ENCODE measurements at places on chromosomes 13 and 19.

DNA sequence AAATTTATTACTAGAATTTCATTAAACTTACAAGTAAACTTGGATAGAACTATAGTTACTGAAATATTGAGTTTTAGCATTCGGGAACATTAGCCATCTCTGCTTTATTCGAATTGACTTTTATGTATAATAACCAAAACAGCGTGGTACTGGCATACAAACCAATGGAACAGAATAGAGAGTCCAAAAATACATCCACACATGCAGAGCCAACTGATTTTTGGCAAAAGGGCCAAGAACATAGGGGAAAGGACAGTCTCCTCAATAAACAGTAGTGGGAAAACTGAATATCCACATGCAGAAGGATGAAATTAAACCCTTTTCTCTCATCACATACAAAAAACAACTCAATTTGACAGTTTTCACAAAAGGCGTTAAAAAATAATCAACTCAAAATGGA is 84.3 kb downstream of the EPSTI1 start:
- DNase-seq = no peak

DNA sequence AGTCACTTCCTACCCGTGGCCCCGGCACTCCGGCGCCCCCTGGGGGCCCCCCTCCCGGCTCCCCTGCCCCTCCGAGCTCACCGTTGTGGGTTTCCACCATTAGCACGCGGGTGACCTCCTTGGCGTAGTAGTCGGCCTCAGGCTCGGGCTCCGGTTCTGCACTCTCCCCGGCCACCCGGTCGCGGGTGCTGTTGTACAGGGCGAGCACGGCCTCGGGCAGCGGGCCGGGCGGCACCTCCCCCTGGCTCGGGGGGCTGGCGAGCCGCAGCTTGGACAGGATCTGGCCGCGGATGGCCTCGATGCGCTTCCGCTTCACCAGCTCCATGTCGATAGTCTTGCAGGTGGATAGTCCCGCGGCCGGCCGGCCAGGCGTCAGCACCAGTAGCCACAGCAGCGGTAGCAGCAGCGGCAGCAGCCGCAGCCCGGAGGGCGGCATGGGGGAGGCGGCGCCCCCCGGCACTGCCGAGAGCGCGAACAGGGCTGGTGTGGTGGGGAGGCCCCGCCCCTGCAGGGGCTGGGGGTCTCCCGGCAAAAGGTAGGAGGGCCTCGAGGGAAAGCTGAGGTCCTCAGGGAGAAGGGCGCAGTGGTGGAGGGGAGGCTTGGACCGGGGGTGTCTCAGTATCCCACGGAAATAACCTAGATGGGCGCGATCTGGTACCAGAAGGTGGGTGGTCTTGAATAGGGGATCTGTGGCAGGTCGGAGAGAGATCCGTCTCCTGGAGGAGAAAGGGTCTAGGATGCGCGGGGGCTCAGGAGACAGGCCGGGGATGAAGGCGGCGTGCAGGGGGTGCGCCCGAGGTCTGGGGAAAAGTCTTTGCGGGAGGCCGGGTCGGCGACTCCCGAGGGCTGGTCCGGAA is 885 bp downstream of the TGFB1 start:
- peak; percentile 84 for DNase-seq

DNA sequence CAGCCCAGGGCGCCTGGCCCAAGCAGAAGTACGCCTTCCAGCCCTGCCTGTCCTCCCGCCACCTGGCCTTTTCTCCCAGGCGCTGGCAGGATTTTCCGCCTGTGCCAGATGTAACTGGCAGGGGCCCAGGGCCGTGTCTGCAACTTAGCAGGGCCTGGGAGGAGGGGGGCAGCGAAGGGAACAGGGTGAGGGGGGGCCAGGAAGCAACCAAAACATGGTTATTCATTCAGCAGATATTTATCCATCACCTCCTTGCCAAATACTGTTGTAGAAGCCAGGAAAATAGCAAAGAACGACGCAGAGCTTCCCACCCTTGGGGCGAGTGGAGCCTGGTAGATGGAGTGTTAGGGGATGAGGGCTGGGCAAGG is 5.6 kb downstream of the TLE6 start:
- DNase-seq = no peak

DNA sequence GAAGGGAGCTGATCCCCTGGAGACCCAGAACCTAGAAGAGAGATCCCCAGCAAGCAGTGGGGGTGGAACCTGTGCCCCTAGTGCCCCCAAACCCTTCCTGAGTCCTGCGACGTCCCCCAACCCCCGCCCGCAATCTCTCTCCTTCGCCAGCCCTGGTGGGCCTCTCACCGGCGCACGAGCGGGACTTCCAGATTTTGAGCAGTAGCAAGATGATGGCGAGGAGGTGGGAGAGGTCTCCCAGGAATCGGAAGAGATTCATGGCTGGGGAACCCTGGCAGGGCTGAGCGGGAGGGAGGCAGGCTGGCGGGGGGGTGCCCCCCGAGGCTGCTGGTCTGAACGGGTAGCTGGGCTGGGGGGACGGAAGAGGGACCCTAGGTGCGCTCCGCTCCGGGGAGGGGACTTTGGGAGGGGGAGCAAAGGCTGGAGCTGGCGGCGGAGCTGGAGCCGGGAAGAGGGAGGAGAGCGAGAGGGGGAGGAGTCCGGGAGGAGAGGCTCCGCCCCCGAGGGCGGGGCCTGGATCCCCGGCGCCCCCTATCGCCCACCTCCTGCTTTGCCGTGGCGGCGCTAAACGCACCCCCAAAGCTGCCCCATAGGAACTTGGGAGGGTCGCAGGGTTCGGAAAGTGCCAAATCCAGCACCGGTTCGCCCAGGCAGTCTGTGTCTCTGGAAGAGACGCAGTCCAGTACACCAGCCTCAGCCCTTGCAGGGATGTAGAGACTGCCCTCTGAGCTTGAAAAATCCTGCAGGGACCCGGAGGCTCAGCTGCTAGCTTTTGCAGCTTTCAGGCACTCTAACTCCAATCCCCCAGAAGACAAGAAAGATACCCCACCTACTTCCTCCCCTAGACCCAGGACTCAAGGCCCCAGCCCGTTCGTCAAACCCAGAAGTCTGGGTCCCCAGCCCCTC is at the start of gene KDELR1:
KDELR1 (minus strand) TSS at position 452 of the 906 bp plus-strand sequence; CDS start at position 259, 193 bp downstream.
- peak; percentile 91 for DNase-seq

GRCh38 chr13:30615481-30615865 is 2.2 kb upstream of the USPL1 start:
- no peak for DNase-seq

GRCh38 chr13:85537601-85538000 is 261.6 kb downstream of the SLITRK6 start:
- DNase-seq = no peak

DNA sequence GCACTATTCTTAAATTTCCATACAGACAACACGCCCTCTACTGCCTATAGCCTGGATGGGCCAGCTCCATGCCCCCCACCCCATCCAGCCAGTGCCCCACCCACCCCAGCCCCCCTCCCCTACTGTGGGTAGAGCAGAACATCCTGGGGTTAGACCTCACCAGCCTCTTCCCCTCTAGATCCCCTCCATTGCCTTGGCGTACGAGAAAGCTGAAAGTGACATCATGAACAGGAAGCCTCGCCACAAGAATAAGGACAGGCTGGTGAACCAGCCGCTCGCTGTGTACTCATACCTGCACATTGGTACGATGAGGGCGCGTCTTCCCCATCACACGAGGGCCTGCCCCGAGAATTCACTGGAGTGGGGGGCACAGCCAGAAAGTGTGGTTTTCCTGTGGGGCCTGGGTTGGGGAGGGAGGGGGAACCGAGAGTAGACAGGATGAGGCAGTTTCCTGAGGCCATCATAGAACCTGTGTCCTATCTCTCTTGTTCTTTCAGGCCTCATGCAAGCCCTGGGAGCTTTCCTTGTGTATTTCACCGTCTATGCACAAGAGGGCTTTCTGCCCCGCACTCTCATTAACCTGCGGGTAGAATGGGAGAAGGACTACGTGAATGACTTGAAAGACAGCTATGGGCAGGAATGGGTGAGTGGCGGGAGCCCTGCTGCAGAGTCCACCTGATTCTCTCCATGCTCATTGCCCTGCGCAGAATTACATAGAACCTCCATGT is 29.1 kb downstream of the ATP12A start:
- DNase-seq = no peak

- no peak for DNase-seq
These were observed 222.8 kb downstream of the NDFIP2 start for GRCh38 chr13:79703772-79704171.

DNA sequence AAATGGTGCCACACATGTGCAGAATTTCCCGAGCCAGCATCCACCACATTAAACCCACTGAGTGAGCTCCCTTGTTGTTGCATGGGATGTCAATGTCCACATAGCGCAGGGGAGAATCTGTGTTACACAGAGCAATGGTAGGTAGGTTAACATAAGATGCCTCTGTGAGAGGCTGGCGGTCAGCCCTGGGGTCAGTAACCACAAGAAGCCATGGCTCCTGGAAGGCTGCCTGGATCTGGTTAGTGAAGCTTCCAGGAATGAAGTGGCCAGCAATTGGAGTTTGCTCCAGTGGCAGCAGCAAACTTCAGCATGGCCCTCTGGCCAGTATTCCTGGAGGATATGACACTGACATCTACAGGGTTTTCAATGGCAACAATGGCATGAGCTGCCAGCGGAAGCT is 37.0 kb upstream of the PCDH9 start:
- DNase-seq = no peak

GRCh38 chr13:73715911-73716510 is 418.2 kb downstream of the KLF12 start:
- DNase-seq = no peak

DNA sequence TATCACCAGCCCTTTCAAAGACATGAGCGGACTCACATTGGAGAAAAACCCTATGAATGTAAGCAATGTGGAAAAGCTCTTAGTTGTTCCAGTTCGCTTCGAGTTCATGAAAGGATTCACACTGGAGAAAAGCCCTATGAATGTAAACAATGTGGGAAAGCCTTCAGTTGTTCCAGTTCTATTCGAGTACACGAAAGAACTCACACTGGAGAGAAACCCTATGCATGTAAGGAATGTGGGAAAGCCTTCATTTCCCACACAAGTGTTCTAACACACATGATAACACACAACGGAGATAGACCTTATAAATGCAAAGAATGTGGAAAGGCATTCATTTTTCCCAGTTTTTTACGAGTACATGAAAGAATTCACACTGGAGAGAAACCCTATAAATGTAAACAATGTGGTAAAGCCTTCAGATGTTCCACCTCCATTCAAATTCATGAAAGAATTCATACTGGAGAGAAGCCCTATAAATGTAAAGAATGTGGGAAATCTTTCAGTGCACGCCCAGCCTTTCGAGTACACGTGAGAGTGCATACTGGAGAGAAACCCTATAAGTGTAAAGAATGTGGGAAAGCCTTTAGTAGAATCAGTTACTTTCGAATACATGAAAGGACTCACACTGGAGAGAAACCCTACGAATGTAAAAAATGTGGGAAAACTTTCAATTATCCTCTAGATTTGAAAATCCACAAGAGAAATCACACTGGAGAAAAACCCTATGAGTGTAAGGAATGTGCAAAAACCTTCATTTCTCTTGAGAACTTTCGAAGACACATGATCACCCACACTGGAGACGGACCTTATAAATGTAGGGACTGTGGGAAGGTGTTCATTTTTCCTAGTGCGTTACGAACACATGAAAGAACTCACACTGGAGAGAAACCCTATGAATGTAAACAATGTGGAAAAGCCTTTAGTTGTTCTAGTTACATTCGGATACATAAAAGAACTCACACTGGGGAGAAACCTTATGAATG is 17.6 kb downstream of the ZNF791 start:
- no peak for DNase-seq

DNA sequence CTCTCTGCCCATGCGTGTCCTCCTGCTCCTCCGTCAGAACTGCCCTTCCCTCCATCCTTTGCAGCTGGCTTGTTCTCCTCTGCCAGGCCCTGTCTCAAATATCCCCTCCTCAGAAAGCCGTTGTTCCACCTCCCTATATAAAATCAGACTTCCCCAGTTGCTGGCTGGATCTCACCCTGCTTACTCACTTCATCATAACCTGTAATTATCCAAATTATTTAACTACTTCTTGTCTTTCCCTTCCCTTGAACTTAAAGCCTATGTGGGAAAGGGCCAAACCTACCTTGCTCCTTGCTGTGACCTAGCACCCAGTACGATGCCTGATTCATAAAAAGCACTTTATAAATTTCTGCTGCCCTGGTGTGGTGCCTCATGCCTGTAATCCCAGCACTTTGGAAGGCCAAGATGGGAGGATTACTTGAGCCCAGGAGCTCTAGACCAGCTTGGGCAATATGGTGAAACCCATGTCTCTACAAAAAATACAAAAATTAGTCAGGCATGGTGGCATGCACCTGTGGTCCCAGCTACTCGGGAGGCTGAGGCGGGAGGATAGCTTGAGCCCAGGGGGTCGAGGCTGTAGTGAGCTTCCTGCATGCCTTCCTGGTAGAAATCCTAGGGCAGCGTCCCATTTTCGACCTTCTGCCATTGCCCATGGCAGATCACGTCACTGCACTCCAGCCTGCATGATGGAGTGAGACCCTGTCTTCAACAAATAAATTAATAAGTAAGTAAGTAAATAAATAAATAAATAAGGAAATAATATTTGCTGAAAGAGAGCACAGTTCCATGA is 39.5 kb upstream of the ZNF536 start:
- no peak for DNase-seq

- no peak for DNase-seq
These were observed 826.0 kb upstream of the PRR20A start for GRCh38 chr13:56314765-56315164.

GRCh38 chr19:29293292-29293691 is 80.3 kb upstream of the UQCRFS1 start:
- no peak for DNase-seq

- DNase-seq = no peak
These were observed 842.7 kb downstream of the EFNB2 start for GRCh38 chr13:105692769-105693168.

- no peak for DNase-seq
These were observed 16.2 kb upstream of the CCNE1 start for GRCh38 chr19:29795461-29796172.

GRCh38 chr19:8085598-8086408 is 33.2 kb downstream of the CCL25 start:
- DNase-seq = peak; percentile 73

DNA sequence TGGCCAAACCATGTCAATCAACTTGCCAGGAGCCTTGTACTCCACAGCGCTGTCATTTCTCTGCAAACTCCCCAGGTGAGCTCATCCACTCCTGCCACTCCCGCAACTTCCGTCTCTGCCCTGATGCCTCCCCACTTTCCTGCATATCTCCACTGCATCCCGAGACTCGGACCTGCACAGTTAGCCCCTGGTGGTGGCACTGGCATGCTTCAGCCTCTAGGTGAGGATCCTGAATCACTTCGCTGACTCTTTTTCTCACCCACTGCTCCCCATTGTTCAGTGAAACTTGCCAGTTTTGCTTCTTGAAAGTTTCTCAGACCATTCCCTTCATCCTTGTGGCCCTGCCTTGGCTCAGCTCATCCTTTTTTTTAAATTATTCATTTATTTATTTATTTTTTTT is 3.4 kb upstream of the CTU1 start:
- no peak for DNase-seq

DNA sequence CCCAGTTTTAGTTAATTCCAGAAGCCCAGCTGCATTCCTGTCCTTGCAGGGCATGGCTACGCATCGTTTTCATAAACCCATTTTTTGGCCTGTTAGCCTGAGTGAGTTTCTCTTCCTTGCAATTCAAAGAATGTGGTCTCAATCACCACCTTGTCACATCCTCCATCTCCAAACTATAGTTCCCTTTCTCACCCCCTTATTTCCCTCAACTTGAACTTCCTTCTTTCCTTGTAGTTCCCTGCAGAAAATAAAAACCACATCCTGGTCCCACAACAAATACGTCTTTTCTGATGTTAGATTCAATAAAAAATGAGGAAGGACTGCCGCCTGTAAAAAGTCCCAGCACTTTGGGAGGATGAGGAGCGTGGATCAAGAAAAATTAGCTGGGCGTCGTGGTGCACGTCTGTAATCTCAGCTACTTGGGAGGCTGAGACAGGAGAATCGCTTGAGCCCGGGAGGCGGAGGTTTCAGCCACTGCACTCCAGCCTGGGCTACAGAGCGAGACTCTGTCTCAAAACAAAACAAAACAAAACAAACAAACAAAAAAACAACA is 13.2 kb downstream of the ADGRE3 start:
- no peak for DNase-seq

All from iPS-NIHi11 (cell line).